ENCODE measurements at places on chromosomes 1 and 21. TPM values are rescaled to one million over a fixed set of nuclear protein-coding genes. Genes with fewer than 3 reads are reported as not detected.

Gene AADACL4
- not detected for total RNA-seq

Gene SLC25A34
- total RNA-seq, result 0.26 TPM

Gene SLC16A1
- 51.2 TPM for total RNA-seq

DNA sequence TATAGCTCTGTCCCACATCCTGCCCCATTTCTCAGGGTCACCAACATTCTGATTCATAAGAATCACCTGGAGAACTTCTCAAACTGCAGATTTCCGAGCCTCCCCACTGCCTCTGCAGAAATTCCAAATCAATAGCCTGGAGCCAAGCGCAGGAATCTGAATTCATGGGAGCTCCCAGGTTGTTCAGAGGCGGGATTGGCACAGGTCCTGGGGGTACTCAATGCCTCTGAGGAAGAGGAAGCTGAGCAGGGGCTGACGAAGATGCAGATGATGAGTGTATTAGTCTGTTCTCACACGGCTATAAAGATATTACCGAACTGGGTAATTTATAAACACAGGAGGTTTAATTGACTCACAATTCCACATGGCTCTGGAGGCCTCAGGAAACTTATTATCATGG is 455.5 kb downstream of the MATN1 start:
- DNase-seq, result no peak

- DNase-seq, result no peak
Observed at GRCh38 chr1:37537378-37537777, 16.7 kb downstream of the SNIP1 start.

DNA sequence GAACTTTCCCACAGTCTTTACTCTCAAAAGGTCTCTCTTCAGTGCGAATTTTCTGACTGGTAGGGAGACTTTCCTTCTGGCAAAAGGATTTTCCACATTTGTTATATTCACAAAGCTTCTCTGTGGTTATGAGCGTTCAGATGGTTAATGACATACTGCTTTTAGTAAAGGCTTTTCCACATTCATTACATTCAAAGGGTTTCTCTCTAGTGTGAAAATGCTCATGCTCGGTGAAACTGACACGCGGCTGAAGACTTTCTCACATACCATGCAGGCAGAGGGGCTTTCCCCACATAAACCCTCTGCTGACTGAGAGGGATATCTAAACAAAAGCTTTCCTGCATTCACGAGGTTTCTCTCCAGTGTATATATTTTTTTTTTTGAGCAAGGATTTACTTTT is 9.9 kb upstream of the KLF18 start:
- no peak for DNase-seq

- no peak for DNase-seq
Observed at GRCh38 chr1:222233444-222234158, 314.3 kb downstream of the HHIPL2 start.

DNA sequence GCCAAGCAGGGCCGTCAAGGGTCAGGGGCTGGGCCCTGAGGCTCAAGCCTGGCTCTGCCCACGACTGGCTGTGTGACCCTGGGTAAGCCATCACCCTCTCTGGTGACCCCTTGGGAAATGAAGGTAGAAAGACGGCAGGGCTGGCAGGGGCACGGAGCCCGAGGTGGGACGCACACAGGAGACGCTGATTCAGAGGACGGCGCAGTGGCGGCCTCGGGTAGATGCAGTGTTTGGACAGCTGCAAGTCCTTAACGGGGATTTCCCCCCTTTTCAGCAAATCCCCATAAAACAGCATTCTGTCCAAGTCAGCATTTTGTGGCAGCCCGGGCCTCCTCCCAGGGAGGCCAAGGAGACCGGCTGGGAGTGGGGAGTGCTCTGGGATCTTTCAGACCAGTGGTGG is 16.7 kb downstream of the COL8A2 start:
- no peak for DNase-seq

DNA sequence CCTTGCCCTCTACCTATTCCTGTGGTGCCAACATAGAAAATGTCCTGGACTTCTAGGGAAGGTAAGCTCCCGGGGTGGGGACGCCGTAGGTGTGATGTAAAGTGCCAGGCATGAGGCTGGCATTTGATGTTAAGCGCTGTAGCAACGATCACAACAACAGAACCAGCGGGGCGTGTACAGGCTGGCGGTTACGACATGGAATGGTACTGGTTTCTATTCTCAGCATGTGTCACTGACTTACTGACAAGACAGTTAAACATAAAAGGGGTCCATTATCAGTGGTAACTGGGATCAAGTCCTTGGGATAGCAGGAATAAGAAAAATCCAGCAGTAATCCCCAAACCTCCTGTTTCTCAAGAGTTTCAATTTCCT is 58.9 kb downstream of the TGFBR3 start:
- DNase-seq, result no peak

All from dermis microvascular lymphatic vessel endothelial cell (primary cell).